ENCODE measurements at places on chromosomes 11 and 22.

- no peak for DNase-seq
Observed at GRCh38 chr11:100777103-100777502, 90.0 kb downstream of the ARHGAP42 start.

DNA sequence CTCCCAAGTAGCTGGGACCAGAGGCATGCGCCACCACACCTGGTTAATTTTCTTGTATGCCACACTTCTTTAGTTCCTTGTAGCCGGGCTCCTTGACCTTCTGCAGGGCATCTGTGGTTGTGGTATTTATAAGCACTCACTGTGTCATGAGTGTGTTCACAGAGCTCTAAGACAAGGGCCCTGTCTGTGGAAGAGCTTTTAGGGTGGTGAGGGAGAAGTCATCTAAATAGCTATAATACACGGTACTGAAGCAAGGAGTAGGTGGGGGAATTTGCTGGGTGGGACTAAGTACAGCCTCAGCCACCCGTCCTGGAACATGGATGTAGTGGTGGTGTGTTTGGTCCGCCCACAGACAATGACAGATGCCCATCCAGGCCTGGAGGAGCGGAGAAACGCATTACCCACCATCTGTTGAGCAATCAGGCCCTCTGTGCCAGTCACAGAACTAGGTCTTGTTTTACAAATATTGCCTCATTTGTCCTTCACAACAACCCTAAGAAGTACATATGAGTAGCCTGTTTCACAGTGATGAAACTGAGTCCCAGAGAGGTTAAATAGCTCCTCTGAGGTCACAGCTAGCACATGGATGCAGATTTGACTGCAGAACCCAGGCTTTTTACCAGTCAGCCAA, 10.1 kb downstream of the ACO2 start:
- DNase-seq, result peak; percentile 42

DNA sequence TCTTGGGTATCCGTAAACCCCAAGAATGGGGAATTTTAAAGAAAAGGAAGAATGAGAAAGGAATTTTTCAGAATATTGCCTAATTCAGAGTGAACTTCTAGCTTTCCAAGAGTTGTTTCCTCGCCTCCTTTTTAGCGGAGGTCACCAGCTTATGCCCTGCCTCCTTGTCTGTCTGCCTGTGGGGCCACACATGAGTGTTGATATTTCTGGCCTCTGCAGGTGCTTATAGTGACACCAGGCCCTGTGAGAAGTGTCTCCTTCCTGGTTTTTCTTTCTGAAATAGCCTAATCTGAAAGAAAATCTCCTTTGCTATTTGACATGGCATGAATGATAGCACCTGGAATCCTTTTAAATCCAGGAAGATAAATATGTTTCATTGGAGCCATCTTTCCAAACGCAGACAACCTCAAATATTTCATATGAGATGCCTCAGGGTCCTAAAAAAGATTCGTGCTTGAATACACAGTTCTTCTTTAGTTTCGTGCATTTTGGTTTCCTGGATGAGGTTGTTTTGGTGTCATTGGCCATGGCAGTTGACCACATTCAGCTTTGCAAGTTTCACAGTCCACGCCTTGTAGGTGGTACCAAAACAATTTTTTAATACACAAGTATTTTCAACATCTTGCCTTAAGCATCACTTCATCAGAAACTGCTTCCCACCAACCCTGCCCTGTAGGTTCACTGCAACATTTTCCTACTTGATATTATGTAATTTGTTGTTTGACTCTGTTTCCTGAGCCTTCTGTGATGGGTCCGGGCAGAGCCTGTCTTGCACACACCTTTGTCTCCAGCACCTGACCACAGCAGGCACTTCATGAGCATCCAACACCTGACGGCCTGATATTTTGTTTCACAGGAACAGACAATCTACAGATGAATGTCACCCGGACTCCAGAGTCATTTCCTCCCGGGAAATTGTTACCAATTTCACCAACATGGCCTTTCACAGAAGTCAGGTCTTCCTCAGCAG, 159.4 kb downstream of the C11orf91 start:
- DNase-seq, result no peak

GRCh38 chr11:26470992-26471391, 101.1 kb downstream of the MUC15 start:
- no peak for DNase-seq

- DNase-seq, result no peak
Observed at GRCh38 chr22:35677460-35678187, 29.4 kb downstream of the APOL6 start.

DNA sequence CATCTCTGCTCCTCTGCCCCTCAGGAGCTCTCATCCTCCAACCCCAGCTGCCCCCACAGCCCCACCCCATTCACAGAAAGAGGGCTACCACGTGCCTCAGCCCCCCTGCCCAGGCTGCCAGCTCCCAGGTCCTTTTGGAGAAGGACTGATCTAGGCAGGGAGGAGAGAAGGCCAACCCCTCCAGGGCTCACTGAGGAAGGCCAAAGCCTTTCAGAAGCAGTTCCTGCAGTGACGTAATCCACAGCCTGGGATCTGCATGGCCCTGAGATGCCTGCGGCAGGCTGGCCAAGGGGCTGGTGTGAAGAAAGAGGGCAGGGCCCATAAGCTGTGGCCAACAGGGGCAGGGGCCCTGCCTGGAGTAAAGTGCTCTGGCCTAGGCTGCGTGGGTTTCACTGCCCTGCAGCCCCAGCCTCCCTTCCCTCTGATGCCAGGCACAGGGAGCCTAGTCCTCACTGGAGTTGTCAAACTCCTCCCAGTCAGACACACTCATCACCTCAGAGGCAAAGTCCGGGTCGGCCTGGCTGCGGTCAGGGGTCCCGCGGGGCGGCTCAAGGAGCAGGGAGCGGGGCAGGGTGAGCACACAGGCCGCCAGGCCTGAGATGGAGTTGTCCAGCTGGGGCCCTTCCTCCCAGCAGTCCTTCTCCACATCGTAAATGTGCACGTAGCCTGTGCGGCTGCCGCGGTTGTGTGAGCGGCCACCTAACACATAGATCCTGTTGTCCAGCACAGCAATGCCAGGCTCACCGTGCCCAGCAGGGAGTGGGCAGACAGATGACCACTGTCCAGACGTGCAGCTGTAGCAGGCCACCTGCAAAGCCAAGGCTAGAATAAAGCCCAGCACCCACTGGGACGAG, 4.2 kb upstream of the SCARF2 start:
- DNase-seq, result peak; percentile 54

- no peak for DNase-seq
Observed at GRCh38 chr11:126391286-126391954, 35.9 kb downstream of the ST3GAL4 start.
